ENCODE measurements at places on chromosomes 11 and 22.

DNA sequence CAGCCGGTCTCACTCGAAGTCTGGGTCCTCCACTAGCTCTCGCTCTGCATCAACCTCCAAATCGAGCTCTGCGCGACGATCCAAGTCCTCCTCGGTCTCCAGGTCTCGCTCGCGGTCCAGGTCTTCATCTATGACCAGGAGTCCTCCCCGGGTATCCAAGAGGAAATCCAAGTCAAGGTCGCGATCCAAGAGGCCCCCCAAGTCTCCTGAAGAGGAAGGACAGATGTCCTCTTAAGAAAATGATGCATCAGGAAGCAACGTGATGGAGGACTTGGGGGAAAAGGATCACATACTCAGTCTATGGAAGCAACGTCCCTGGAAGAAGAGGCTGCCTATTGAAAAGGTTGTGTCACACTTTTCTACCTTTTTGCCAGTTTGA lies 1.1 kb downstream of the SRSF8 start:
- DNase-seq = no peak

DNA sequence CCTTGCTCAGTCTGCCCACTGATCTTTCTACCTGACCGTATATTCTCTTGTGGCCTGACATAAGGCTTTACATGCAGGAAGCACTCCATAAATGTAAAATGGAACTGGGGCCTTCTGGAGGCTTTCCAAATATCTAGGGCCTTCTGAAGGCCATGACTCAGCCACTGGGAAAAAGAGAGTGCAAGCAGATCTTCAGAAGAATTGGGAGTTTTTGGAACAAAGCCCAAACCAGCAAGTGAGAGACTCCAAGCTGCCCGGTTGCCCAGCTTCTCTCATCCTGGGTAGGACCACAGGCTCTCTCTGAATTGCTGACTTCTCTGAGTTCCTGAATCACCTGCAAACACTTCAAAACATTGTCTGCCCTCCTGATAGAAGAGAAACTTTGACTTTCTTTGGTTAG lies 107.9 kb upstream of the BMAL1 start:
- no peak for DNase-seq

DNA sequence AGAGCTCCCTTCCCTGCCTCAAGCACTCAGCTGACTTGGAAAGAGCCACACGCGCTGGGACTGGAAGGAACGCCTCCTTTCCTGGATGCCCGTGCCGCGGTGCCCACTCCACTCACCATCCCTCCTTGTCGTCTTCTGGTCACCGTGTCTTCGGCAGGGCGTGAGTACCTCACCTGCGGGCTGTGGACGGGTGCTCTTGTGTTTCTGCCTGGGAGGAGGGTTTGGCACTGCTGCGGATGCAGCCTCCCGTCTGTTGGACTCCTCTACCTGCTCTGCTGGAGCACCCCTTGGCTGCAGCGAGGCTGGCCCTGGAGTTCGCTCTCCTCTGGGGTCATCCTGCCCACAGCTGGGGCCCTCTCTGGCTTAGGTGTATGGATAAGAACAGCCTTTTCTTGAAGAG lies 612.7 kb downstream of the BRD1 start:
- DNase-seq = no peak

DNA sequence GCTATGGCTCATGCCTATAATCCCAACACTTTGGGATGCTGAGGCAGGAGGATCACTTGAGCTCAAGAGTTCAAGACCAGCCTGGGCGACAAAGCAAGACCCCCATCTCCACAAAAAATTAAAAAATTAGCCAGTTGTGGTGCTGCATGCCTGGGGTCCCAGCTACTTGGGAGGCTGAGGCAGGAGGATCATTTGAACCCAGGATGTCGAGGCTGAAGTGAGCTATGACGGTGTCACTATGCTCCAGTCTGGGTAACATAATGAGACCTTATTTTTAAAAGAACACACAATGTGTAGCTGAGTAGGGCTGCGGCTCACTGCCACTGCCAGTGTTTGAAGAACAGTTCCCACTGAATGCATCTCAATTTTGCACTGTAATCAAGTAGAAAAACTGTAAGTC lies 7.1 kb upstream of the VPREB1 start:
- DNase-seq = no peak

DNA sequence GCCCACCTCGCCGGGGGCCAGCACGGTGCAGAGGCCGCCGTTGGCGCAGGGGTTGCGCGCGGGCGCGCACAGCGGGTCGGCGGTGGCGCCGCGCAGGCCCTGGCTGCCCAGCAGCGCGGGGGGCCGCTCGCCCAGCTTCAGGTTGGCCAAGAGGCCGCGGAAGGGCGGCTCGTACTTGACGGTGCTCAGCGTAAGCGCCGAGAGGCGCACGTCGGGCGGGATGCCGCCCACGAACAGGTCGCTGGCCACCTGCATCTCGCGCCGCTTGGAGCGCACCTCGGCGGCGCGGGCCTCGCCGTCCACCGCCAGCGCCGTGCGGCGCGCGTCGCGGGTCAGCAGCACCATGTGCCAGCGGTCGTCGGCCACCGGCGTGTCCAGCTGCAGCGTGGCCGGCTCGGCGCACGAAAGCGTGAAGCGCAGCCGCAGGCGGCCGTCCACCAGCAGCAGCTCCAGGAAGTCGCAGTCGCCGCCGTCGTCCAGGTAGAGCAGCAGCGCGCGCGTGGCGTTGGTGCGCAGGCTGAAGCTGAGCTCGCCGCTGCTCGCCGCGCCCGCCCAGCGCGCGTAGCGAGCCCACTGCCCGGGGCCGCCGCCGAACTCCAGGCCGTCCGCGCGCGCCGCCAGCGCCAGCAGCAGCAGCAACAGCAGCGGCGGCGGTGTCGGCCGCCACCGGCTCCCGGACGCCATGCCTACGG lies 9.8 kb downstream of the NRXN2 start:
- no peak for DNase-seq

- DNase-seq = no peak
These were observed 231.5 kb downstream of the MIAT start for GRCh38 chr22:26888887-26889286.

DNA sequence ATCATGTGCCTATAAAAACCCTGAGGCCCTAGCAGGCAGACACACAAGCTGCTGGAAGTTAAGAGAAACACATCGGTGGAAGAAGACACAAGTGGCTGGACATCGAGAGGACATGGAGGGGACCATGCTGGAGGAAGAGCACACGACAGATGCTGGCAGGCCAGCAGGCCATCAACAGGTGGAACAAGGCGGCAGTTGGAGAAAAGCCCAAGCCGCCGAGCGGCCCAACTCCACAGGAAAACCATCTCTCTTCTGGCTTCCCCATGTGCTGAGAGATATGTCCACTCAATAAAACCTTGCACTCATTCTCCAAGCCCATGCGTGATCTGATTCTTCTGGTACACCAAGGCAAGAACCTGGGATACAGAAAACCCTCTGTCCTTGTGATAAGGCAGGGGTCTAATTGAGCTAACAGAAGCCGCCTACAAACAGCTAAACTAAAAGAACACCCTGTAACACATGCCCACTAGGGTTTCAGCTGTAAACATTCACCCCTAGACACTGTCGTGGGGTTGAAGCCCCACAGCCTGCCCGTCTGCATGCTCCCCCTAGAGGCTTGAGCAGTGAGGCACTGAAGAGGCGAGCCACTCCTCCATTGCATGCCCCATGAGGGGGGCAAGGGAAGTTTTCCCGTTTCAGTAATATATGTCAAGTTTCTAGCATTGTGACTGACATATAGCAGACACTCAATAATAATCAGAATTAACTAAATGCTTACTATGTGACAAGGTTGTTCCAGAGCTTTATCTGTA lies 39.0 kb upstream of the MMP20 start:
- no peak for DNase-seq

DNA sequence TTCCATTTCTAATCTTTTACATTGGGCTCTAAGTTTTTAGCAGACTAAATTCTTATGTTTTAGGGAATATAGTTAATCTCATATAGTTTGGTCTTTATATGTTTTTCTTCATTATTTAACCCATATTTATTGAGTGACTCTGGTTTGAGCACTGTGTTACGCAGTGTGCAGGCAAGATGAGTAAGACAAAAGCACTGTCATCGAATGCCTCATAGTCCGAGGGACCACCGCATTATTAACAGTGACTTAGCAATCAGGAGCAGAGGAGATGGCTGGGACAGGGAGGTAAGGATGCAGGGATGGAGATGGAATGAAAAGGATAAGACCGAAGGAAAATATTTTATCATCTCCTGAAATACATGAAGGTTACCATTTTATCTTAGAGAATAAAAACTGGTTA lies 65.2 kb upstream of the CTSC start:
- DNase-seq = no peak

GRCh38 chr11:94851864-94852636 lies 83.9 kb downstream of the AMOTL1 start:
- no peak for DNase-seq

DNA sequence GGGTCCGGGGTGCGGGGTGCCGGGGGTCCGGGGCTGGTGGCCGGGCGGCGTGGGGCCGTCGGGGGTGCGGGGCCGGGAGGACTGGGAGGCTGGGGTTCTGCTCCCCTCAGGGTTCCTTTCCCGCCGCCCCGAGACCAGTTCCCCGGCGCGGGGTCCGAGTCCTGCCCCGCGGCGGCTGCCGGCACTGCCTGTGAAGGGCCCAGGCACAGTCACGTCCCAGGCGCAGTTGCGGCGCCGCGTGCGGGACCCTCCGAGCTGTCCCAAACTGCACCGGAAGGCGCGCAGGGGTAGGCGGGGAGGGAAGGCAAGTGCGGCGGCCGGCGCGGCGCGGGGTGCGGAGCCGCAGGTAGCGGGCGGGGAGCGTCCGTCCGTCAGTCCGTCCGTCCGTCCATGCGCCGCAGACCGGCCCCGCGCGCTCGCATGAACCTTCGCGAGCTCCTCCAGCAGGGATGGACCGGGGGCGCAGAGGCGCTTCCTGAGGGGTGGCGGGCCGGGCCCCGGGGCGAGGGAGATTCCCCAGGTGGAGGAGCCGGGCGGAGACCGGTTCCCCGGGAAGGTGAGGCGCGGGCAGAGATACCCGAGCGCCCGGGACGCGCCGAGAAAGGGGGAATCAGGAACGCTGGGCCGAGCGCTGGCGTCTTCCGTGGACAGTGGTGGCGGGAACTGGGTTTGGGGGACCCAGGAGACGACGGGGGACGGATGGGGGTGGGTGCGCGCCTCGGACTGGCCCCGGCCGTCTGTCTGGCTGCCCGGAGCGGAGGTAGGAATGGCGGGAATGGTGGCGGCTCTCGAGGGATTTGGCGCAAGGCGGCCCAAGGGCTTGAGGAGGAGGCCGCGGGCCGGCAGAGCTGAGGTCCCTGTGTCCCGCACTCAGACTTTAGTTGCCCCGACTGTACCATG lies 3.1 kb upstream of the ADORA2A start:
- no peak for DNase-seq

GRCh38 chr11:33709466-33709865 lies 8.8 kb upstream of the C11orf91 start:
- DNase-seq = no peak

DNA sequence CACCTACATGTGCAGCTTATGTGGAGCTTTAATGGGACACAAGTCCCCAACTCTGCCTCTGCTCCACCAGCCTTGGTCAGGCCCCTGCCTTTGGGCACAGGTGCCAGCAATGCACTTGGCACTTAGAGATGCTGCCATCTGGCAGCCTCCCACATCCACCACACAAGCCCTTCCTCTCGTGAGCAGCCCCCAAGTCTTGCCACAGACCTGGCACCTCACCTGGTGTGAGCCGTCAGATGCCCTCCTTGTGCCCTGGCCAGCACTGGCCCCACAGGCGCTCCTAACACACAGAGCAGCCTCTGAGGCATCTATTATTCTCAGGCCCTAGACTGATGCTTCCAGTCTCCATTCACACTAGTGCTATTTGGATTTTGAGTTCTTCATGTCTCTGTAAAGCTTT lies 24.5 kb upstream of the SERPIND1 start:
- DNase-seq = no peak

GRCh38 chr11:45289369-45289768 lies 3.2 kb upstream of the SYT13 start:
- no peak for DNase-seq

DNA sequence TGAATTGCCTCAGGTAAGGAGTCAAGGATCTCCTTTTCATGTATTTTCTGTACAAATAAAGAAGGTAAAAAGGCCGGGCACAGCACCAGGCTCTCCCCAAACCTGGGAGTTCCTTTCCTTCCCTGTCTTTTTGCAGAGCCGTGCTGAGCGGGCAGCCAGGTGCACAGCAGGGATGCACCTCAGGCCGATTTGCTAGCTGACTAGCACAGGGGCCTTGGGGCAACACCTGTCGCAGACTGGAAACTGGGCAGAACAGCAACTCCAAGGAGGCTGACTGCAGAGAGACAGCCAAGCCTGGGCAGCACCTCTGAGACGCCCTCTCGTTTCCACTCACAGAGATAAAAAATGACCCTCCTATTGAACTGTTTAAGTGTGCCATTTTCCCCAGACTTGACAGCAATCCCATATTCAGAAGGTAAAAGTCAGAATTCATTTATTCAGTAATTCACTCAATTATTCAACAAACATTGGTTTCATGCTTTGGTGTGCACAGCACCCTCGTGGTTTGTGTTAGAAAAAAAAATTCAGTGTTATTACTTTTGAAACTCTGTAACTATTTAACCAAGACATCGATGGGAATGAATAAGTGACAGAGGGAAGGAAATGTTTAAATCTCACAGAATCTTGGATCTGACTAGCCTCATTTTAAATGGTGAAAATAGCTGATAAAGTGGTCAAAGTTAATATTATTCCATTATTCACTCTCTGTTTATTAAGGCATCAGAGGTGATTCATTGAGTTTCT lies 120.9 kb downstream of the GALNT18 start:
- no peak for DNase-seq

Data from NCI-H510A (cell line).